ENCODE measurements at places on chromosomes 3 and 15.

DNA sequence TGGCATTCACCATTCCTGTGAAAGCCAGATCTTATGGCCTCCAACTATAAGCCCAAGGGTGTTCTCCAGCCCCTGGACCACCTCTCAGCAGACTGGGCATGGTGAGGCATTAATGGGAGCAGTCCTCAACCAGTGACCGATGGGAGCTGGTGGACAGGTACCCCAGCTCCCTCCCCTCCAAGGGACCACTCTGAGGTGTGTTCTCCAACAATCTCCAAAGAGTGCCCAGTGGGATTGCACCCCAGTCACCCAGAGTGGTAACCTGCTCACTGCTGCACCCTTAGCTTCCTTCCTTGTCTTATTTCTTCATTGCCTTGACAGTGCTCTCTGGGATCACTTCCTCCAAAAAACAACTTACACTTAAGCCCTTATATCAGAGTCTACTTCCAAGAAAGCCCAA, 8.2 kb upstream of the ITGA11 start:
- no peak for DNase-seq

DNA sequence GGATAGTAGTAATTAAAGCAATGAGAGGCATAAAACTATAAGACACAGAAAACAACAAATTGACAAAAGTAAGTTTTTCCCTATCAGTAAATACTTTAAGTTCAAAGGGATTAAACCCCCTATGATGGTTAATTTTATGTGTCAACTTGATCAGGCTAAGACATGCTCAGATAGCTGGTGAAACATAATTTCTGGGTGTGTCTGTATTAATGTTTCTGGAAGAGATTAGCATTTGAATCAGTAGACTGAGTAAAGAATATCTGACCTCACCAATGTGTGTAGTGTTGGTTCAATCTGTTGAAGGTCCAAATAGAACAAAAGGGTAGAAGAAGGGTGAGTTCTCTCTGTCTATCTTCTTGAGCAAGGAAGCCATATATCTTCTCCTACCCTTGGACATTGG, 283.3 kb upstream of the GRM7 start:
- no peak for DNase-seq

GRCh38 chr3:64763980-64764379, 76.2 kb upstream of the ADAMTS9 start:
- DNase-seq, result no peak

- no peak for DNase-seq
Observed at GRCh38 chr3:180036092-180036670, 556 bp downstream of the PEX5L start.

- DNase-seq, result no peak
Observed at GRCh38 chr15:38300395-38300794, 47.8 kb downstream of the SPRED1 start.

DNA sequence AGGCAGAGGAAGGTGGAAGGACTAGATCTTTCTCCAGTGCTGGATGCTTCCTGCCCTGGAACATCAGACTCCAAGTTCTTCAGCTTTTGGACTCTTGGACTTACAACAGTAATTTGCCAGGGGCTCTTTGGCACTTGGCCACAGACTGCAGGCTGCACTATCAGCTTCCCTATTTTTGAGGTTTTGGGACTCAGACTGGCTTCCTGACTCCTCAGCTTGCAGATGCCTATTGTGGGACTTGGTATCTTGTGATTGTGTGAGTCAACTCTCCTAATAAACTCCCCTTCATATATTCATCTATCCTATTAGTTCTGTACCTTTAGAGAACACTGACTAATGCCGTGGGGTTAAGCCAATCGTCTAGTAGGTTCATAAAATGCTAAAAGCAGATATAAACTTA, 8.8 kb upstream of the B3GNT5 start:
- DNase-seq, result peak; percentile 69

GRCh38 chr3:128849911-128850455, 29.4 kb upstream of the ACAD9 start:
- no peak for DNase-seq

- DNase-seq, result no peak
Observed at GRCh38 chr3:168459226-168459784, 363.6 kb upstream of the GOLIM4 start.

GRCh38 chr3:127729556-127730056, 56.9 kb downstream of the ABTB1 start:
- DNase-seq, result no peak

GRCh38 chr3:129530251-129530791, 1.9 kb downstream of the RHO start:
- DNase-seq, result no peak

DNA sequence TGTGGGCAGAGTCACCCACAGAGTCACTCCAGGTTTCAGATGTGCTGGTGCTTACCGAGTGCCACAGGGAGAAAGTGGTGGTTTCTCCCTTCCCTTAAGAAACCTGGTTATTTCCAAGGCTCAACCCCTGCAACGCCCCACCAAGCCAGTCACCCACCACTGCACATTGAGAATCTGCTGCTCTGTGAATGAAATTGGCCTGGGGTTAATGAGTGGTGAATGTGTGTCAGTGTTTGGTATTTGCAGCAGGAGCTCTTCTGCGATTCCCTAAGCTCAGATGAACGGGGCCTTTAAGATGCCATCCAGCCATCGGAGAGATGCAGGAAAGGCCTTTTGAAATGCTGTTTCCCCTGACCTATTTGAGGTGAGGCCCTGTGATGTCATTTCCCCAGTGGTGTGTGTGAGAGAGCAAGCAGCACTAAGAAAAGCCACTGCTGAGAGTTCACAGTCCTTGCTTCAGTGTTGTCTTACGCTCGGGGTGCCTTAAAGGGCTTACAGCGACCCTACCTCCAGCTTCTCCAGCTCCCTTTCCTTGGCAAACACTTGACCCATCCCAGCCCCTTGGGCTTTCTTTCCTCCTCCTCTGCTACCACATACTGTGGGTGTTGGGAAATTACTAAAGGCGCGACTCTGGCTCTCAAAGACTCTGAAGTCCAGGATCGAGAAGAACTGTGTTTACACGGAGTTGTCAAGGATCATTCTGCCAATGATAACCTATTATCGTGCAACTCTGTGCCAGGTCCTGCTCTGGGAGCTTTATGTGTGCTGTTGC, 68.9 kb downstream of the SMAD3 start:
- DNase-seq, result peak; percentile 30

DNA sequence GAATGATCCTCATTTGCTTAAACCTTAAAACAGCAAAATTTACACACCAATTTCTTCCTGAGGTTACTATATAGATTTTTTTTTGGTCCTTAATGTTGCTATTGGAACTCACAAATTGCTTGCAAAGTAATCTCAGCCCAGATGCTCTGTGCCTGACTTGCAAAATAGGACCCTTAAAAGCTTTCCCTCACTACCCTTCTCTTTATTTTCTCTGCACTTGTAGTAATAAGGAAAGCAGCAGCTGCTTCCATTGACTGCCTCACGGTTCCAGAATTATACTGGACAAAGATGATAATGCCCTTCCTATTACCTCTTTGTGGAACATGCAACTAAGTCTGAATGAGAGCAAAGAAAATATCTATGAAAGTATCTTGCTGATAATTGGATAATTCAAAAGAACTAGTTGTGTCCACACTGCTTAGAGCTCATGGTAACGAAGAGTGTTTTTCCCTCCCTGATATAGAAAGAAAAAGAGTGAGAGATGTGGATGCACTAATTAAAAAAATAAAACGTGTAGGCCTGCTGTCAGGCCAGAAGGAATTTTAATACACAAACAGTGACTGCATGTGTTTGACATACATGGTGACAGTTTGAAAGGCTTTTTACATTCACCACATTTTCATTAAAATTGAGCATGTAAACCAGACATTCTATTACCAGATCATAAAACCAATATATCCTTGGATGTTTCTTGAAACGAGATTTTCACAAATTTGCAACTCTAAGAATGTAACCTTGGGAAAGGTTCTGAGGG, 783.1 kb downstream of the GBE1 start:
- DNase-seq, result no peak

DNA sequence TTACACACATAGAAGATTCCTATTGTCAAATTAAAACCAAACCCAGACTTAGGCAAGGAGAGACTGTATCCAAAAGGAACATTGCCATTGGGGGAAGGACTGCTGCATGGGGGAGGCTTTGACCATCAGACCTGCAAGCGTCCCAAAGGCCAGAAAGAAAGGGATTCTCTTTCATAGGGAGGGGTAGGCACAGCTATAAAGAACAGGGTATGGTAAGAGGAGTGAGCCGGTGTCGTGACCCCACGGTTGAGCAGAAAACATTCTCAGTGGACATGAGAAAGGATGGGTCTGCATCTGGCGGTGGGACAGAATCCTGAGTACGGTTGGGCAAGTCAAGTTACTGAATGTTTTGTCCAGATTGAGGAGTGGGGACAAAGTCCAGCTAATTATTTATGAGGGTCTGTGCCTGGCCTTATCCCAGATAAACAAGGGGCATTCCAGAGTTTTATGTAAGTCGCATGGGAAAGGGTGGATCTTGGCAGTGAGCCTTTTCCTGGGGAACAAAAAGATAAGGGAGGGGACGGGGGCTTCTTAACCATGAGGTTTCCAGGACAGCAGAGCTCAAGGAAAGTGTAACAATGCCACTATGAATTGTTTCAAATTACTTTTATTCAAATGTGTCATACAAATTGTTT, 357.8 kb downstream of the OCA2 start:
- no peak for DNase-seq

DNA sequence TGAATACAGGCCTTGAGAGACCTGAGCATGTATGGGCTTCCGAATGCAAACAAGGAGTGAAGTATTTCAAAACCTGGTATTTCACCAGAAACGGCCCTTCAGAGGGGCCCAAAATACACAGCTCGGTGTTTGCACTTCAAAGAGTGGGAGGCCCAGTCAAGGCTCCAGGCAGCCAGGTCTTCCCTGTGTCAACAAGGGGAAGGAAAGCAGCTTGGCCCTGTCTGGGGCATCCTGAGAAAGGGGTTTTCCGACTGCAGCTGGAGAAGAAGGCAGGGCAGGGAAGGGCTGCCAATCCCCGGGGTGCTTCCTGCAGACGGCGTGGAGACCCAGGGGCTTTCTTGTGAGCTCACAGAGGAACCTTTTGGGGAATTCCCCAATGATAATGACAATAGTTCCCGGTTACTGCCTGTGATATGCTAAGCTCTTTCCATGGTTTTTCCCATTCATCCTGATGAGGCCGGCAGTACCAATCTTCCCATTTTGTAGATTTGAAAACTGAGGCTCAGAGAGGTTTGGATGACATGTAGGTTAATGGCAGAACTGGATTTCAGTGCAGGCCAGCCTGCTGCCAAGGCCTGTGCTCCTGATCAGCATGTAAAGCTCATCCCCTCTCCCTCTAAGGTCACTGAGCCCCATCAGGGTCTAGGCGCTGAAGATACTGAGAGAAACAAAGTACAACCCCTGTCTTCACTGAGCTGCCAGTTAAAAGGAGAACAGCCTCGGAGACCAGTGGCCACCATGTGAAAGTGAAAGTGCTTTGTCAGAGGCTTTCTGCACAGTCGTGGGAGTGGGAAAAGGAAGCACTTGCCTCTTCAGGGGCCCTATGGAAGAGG, 43.0 kb upstream of the TLE3 start:
- no peak for DNase-seq

DNA sequence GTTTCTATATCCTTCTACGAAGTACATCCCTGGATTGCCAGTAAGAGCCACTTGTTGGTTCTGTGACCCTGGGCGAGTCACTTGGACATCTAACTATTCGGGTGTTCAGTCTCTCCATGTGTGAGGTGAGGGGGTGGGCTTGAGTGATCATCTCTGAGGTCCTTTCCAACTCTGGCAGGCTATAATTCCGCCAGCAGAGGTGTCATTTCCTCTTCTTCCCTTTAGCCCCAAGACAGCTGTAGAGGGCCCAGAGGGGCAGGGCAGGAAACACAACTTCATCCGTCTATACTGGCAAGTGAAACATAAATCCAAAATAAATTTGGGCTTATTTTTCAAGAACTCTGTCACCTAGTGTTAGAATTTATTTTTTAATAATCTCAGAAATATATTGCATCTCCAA, 38.1 kb downstream of the C2CD4A start:
- DNase-seq, result no peak

DNA sequence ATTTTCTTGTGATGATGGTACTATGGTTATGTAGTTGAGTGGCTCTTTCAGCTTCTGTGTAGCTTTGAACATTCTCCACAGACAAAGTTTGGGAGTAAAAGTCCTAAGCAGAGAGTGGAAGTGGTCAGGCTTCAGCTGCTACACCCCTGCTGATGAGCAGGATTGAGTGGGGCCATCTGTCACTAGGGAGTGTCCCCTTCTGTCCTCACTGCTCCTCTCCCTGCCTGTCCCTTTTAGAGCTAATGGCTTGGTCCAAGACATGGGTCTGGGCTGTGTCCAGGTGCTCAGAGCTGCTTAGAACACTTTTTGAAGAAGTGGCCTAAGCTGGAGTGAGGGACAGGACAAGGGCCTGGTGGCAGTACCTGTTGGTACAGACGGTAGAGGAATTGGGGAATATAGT, 15.1 kb downstream of the MYZAP start:
- no peak for DNase-seq

DNA sequence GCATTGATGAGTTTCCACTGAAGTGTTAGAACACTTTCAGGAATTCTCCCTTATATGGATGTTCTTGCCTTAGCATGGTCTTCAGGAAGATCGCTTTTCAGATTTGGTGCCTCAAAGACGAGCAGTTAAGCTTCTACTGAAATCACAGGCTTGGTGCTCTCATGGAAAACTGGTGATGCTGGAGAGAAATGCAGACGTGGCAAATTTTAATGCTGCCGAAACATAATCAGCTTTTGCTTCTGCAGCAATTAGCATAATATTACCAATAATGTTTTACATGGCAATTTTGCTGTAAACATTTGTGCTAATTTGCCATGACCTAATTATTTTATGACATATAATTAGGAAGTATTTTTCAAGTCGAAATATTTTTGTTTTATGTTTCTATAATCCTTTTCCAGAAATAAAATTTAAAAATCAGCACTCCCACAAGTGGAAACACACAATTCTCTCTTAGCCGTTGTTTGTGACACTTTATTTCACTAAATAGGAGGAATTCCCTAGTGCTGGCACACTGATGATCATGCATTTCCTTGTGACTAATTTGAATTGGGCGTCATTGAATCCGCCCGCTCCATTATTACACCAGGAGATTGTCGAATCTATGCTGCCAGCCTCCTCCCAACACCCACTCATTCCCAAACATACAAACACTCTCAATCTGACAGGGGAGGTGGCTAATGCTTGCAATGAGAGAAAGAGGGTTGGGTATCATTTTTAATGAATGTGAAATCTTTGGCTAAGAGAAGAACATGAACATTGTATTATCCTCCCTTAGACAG, 506.8 kb upstream of the PPP2R3A start:
- no peak for DNase-seq

DNA sequence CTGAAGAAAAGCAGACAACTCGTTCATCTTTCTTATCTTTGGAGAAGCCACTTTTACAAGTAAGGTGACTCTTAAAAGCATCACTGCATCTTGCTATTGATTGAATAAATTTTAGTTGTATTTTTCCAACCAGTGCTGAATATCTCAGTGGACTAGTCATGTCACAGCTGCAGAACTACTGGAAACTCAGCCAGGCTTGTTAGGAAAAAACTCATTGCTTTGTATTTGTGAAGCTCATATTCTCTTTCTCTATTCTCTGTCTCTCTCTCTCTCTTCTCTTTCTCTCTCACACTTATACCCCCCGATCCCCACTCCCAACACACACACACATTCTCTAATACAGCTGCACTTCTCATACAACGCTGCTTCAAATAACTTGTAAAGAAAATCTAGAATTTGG, 104.3 kb downstream of the WDR76 start:
- no peak for DNase-seq

GRCh38 chr3:185878920-185879319, 54.1 kb upstream of the IGF2BP2 start:
- DNase-seq, result no peak
